ENCODE measurements at places on chromosomes 2 and 18.
A peak's percentile ranks its signal among the peaks of the same experiment; 100 is the strongest.

- no peak for DNase-seq
These were observed 152.6 kb downstream of the COL6A3 start for GRCh38 chr2:237261327-237261726.

- no peak for DNase-seq
These were observed 36.0 kb upstream of the IKZF2 start for GRCh38 chr2:213187386-213187785.

DNA sequence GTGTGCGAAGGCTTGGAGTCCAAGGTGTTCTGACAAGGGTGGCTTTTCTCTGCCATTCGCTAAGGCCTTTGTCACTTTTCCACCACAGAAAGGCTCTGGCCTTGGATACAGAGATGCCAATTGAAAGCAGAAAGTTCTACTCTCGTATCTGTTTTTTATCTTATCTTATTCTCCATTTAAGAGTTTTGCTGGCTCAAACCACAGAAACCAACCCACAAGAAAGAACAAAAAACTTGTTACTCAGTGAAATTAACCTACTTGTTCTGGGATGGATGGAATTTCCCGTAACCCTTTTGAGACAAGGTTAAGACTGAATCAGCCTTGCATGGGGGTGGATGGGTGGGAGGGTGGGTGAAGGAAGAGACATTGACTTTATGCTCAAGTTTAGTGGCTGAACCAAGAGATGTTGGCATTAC lies 221.7 kb downstream of the CDH20 start:
- no peak for DNase-seq

GRCh38 chr2:80330527-80331450 lies 26.2 kb upstream of the LRRTM1 start:
- no peak for DNase-seq

DNA sequence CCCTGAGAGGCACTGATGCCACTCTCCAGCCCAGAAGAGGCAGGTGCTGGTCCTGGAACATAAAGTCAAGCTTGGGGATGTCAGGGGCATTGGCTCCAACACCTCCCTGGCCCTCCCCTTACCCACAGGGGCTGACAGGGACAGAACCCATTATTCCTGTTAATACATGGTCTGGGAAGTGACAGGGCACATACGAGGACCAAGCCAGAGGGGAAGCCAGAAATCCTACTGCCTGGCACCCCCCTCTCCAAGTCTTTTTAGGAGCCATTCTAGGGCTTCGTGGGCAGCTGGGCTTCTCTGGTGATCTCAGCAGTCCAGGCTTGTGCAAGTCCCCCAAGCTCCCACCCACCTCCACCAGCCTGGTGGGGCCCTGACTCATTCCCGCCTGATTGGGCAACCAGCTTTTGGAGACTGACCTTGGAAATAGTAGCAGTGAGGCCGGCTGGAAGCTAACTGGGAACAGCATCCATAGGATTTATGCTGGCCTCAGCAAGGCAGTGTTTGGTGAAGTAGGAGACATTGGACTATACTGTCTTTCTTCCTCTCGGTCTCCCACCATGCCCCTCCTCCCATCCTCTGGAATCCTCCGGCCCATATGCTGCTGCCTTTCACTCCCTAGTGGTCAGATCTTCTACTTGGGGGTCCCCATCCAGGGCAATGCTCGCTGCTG lies 86.4 kb upstream of the HK2 start:
- peak; percentile 81 for DNase-seq

DNA sequence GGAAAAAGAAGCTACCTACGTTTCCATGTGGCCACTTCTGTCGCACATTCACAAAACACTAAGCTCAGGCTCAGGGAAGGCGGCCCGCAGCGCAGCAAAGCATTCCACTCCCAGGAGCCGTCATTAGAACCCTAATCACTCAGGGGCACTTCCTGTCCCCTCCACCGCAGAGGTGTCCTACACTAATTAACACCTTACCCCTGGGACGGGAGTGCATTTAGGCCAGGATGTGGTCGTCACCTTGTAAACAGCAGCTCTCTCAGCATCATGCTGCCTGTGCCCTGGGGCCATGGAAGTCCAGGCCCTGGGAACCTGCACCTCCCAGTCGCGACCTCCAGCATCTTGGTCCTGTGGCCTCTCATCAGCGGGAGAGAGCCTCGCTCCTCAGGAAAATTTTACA lies 359.8 kb upstream of the SALL3 start:
- DNase-seq: no peak

GRCh38 chr2:68487773-68488355 lies 20.5 kb downstream of the APLF start:
- DNase-seq: no peak

- no peak for DNase-seq
These were observed 23.6 kb downstream of the ZBTB7C start for GRCh38 chr18:48385596-48385995.

- no peak for DNase-seq
These were observed 149.7 kb upstream of the TANK start for GRCh38 chr2:161010503-161011015.

- no peak for DNase-seq
These were observed 32.7 kb downstream of the RBM43 start for GRCh38 chr2:151228847-151229512.

GRCh38 chr2:234771176-234771575 lies 180.6 kb upstream of the SH3BP4 start:
- no peak for DNase-seq

DNA sequence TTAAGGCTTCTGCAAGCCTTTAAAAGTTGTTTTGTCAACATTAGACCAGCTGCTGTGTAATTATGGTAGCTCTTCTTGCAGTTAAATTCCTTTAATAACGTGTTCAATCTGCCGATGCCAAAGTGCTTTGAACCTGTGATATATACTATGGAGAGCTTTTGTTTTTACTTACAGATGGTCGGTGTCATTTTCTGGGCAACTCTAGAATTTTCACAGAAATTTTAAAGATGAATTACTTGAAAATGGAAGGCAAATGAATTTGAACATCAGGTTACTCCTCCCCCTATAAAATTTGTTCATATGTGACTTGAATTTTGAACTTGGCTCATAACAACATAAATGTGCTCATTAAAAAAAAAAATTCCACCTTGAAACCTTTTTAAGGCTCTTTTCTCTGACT lies 23.0 kb downstream of the LYPD6 start:
- no peak for DNase-seq

DNA sequence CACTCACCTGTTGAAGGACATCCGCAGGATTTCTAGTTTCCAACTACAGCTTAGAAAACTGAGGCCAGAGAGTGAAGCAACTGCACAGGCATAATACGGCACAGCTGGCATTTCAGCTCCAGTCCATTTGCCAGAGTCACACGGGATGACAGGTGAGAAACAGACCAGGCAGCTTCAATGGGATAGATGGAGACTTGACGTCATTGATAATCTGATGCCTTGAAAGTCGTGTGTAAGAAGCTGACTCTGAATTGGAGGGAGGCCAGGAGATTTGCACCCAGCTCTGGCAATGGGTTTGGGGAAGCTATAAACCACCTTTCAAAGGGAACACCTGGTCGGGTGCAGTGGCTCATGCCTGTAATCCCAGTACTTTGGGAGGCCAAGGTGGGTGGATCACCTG lies 12.4 kb upstream of the DNMT3A start:
- DNase-seq: no peak

GRCh38 chr2:68278169-68278568 lies 25.8 kb upstream of the PPP3R1 start:
- DNase-seq: no peak
